Activated CD4-positive, CD25-positive, alpha-beta regulatory T cell (primary cell): ENCODE measurements at places on chromosomes 11 and 22.

DNA sequence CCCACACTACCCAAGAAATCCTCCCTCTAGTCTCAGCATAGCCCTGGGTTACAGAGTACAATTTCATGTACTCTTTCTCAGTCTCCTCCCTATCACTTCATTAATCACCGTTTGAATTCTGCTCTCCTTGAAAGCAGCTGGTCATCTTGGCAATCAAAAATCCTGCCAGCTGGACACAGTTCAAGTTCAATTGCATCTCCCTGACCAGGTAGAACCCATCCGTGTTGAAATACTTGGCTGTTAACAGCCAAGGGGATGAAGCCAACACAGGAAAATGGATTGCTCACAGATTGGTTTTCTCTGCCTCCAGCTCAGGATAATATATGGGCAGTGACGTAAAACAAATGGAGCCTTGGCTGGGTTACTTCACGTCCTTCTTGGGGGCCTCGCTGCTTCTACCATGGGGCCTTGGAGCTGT is 55.1 kb upstream of the GRK3 start:
- no peak for DNase-seq

- no peak for DNase-seq
These were observed 14.8 kb downstream of the CD59 start for GRCh38 chr11:33721426-33721825.

DNA sequence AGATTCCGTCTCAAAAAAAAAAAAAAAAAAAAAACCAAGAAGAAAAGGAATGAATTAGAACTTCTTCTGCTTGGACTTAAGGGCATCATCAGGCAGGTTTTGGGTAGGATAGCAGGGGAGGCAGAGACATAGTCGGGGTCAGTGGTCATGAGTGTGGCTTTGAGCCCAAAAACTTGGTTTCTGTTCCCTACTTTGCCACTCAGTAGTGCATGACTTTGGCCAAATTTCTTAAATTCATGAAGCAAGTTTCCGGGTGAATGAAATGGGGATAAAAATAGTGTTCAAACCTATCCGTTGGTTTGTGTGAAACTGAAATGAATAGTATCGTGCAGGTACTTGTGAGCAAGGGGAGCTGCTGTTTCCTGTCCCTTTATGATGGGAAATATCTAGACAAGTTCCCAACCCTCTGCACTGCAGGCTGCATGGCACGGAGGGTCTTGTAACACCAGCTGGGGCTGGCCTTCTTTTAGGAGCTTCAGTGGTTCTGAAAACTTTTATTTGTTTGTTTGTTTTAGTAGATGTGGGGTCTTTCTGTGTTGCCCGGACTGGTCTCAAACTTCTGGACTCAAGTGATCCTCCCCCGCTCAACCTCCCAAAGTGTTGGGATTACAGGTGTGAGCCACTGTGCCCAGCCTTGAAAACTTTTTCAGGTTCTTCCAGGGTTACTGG is 18.4 kb downstream of the NEAT1 start:
- no peak for DNase-seq

DNA sequence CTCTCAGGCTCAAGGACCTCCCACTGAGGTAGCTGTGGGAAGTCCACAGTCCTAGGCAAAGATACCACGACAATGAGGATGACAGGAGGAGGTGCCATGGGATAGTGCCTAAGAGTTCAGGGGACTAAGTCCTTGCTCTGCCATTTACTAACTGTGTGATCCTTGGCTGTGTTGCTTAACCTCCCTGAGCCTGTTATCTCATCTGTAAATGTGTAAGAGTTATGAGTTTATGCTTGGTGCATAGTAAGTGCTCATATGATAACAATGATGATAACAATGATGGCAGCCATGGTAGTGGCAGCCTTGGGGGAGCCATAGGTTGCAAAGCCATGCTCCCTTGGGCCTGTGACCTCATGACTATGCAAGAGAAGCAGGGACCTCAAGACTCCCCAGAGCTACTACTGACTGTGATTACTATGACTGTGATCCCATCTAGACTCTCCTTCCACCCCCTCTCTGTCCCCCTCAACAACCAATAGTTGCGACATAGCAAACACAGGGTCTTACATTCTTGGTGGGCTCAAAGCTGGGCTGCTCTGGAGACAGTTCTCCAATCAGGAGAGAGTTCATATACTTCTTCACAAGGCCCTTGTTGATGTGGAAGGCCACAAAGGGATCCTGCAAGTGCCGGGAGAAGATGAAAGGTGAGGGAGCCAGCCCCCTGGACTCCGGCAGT is 3.9 kb downstream of the FADS1 start:
- no peak for DNase-seq

DNA sequence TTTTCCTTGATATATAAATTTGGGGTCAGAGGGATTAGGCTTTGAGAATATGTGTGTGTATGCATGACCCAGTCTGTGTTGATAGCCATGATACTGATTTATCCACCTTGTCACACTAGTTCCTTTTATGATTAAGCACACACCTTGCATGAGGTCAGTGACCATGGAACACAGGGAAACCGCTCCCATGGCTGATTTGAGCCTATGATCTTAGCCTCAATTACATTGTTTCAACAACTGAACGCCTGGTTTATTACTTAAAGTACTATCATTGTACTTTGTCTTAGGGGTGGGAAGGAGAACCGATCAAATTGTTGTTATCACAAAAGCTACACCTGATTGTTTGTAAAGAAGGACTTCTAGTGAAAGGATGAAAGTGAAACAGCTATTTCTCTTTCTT is 70.7 kb downstream of the ARFGAP2 start:
- DNase-seq, result no peak
